Mesothelial cell of epicardium (in vitro differentiated cells): ENCODE measurements at places on chromosomes 2 and 18.

GRCh38 chr2:212535996-212536816 lies 2.4 kb downstream of the ERBB4 start:
- DNase-seq: no peak

GRCh38 chr2:187299122-187299906 lies 148.7 kb downstream of the CALCRL start:
- no peak for DNase-seq

DNA sequence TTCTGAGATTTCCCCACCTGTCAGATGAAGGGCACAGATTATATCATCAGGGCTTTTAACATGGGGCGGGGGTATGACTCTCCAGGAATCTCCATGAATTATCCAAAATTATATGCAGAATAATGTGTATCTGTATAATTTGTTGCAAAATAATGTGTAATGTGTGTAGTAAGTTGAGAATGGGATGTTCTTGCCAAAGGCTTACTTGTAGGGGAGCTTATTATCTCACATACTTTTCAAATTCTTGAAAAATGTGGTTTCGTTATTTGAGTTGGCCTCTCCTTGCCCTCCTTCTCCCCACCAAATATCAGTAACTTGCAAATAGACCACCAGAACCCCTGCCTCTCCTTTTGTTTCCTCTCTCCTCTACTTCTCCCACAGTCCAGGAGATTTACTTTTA lies 35.6 kb downstream of the UBR3 start:
- DNase-seq: no peak

DNA sequence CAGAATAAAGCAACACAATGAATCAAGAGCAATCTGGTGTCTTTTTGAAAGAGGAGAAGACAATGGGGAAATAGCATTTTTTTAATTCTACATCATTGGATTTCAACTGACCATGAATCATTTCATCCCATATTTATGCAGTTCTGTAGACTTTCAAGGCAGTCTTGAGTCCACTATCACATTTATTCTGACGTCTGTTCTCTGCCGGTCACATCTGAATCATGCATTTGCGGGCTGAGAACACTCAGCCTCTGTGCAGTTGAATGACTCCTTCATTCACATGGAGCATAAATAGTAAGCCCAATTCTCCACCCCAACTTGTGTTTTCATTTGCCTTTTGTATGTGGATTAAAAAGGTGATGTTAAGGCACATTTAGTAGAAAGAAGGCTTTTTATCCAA lies 128.2 kb downstream of the AKAIN1 start:
- no peak for DNase-seq

- DNase-seq: no peak
These were observed 437.7 kb downstream of the SATB2 start for GRCh38 chr2:199019898-199020507.

GRCh38 chr2:100247256-100248043 lies 74.9 kb downstream of the LONRF2 start:
- no peak for DNase-seq

GRCh38 chr2:176507786-176508185 lies 238.5 kb downstream of the MTX2 start:
- no peak for DNase-seq

DNA sequence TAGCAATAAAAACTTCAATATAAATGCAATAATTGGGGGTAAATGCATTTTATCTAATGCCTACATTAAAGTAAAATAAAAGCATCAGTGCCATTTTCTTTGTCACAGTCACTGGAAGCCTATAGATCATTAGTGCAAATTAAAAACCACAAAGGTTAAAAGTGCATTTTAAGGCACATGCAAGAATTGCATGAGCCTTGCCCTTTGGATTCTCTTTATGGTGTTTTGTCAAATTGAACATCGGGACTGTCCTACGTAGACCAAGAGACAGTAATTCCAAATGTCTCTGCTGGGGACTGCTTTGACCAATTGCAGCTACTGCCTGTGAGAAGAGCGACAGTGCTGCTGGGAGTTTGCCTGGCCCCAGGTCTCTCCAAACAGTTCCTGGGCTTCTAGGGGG lies 130.3 kb upstream of the SATB2 start:
- no peak for DNase-seq

GRCh38 chr2:30768708-30769480 lies 38.4 kb downstream of the CAPN13 start:
- no peak for DNase-seq

DNA sequence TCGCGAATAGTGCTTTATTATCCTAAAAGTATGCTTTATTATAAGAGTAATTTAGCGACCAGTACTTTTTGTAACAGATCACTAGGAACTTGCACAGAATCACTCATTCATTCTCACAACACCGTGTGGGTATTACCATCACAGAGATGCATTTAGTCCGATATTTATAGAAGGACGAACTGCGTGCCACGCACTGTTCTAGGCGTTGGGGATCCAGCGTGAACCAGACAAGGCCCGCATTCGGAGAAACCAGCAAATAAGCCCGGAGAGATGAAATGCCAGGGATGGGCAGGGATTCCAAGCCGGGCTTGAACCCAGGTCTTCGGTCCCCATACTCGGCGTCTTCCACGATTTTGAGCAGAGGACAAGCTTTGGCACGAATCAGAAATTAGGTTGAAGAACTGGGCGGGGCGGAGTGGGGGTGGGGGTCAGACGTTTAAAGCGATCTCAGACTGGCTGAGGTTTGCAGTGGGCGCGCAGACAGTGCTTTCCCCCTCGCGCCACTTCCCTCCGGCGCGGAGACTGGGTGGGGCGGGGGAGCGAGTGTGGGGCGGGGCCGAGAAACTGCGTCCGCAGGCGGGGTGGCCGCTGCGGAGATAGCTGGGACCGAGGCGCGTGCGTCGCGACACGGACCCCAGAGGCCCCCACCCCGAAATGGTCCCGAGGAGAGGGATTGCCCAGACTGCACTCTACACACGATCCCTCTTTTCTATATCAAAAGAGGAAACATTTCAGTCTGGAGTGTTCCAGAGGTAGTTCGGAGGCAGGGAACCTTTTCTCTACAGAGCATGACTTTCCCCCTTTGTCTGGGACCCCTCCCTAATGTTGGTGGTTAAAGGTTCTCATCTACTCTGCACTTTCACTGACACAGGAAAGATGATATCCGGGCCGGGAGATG lies 1.1 kb upstream of the CXCR4 start:
- no peak for DNase-seq

- no peak for DNase-seq
These were observed 21.6 kb downstream of the SLC38A11 start for GRCh38 chr2:164933671-164934189.

GRCh38 chr2:223042704-223043118 lies 9.3 kb upstream of the KCNE4 start:
- no peak for DNase-seq

GRCh38 chr2:149789549-149789948 lies 202.0 kb upstream of the MMADHC start:
- no peak for DNase-seq

- no peak for DNase-seq
These were observed at the start of gene CRACDL for GRCh38 chr2:98935777-98936352. TSS of gene CRACDL (minus strand) at chr2:98936225. CDS start at chr2:98846800, 89,425 bp downstream.

DNA sequence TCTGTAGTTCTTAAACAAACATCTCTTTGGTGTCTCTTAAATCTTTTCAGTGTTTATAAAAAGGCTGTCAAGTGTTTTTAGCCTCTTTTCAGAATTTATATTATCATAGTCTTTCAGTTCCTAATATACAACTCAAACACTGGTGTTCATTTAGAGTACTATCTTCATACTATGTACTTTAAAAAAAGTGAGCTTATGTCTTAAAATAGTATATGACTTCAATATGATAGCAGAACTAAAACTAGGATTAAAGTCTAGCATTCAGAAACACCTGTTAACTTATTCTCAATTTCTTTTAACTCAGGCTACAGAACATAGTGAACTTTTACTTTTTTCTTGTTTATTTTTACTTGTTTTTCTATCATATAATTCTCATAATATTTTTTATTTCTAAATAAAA lies 14.7 kb upstream of the IKZF2 start:
- no peak for DNase-seq

- no peak for DNase-seq
These were observed 2156.0 kb upstream of the PIK3C3 start for GRCh38 chr18:39799006-39799405.

DNA sequence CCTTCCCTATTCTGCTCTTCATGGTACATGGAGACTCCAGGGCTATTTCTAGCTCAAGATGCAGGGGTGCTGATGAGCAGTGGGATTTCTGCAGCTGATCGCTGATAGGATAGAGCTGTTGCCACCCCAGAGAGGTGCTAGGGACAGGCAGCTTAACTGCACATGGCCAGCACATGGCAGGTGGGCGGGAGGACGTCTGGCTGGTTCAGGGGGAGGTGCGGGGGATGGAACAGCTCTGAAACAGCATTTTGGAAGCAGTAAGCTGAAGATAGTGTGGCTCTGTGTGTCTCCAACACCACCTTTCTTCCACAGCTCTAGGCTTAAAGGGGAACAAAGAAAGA lies 151.9 kb upstream of the PELI1 start:
- DNase-seq: no peak

DNA sequence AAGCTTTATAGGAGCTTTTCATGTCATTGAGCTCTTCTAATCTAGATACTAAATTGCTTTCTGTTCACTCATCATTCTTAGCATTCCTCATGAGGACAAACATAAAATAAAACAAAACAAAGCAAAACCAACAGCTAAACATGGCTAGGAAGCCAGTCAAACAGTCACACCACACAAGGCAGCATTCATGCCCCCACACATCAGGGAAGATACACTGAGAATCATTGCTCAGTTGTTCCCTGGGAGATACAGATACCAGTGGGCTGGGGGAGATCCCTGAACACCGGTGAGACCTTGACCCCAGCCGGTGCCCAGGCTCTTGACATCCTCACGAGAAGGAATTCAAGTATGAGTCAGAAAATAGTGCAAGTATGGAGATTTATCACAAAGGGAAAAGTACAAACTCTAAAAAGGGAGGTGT lies 177.9 kb upstream of the ARL4C start:
- no peak for DNase-seq

GRCh38 chr18:75977081-75977480 lies 518.0 kb downstream of the ZNF516 start:
- no peak for DNase-seq

DNA sequence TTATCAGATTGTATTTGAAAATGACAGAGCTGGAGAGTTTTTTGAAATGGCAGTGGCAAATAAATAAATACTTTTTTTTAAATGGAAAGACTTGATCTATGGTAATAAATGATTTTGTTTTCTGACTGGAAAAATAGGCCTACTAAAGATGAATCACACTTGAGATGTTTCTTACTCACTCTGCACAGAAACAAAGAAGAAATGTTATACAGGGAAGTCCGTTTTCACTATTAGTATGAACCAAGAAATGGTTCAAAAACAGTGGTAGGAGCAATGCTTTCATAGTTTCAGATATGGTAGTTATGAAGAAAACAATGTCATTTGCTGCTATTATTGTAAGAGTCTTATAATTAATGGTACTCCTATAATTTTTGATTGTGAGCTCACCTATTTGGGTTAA lies 30.9 kb downstream of the CD28 start:
- DNase-seq: no peak

DNA sequence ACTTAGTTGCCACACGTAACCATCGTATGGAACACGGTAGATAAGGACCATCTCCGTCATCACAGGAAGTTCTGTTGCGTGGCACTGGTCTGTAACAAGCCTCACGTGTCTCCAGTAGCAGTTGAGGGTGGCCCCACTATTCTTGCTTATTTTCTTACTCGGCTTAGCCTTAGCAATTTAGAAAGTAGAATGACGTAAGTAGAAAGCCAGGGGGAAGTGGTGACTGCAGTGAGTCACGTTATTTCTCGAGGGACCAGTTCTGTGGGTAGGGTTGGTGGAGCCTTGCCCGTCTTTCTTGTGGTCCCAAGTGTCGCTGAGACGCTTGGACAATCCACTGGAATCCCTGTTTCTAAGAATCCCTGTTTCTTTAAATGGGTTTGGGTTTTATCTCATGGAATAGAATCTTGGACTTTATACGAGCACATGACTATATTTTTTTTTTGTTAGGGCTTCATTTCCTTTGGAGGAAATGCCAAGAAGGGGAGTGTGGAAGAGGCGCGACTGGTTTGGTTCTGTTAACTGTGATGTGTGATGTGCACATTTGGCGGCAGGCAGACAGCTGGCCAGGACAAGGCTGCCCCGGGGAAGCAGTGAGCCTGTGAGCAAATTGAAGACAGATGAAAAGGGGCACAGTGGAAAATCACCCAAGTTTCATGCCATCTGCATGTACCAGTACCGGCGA lies 96.2 kb downstream of the CABLES1 start:
- no peak for DNase-seq
